ENCODE measurements at places on chromosomes 3 and 15.
A peak's percentile ranks its signal among the peaks of the same experiment; 100 is the strongest.

DNA sequence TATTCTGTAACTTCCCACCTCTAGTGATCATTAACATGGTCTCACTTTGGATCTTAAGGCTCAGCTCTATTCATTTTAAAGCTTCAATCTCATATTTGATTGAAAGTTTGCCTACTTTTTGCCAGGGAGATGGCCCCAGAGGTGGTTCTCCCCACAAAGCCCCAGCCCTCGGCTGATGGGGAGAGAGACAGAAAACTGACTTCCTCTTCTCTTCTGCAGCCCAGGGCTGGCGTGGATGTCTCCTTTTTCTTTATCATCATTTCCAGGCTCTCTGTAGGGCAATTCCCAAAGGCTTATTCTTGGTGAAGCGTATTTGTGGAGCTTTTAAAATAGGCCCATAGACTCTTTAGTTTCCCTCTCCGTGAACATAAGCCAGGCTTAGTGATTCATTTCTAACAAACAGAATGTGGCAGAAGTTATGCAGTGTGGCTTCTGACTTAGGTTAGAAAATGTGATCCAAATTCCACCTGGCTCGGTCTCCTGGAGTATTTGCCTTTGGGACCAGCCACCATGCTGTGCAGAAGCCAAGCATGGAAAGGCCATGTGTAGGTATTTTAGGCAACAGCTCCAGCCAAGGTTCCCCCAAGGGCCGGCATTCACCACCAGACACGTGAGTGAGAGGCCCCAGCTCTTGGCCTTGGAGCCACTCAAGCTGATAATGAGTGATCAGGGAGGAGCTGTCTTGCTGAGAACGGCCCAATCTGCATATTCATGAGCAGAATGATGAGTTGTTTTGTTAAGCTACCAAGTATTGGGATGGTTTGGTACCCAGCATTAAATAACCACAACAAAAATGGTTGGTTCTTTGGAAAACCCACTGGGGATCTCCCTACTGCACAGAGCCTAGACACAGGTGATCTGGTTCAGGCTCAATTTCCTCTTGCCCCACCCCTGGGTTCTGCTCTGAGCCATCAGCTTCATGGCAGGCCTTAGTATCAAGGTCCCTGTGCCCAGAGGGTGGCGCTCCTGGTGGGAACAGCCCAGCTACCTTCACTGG is 353.2 kb upstream of the PROK2 start:
- no peak for DNase-seq

DNA sequence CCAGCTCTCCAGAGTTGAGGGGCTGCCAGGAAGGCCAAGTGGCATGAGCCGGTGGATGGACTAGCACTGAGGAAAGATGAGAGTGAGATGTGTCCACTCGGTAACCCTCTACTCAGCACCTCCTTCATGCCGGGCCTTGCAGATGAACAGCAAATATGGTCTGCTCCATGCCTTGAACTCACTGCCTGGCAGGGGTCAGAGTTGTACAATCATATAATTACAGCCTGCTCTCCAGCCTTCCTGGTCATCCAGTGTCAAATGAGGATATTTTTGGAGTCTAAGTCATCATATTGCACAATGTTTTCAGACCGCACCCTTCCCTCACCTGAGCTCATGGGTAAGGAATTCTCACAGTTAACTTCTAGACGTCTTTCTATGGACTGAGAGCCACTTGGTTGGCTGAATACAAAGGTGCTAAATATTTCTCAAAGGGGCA is 4.9 kb downstream of the MGLL start:
- DNase-seq: no peak

- DNase-seq: no peak
These were observed 270.0 kb upstream of the HES1 start for GRCh38 chr3:193865896-193866480.

DNA sequence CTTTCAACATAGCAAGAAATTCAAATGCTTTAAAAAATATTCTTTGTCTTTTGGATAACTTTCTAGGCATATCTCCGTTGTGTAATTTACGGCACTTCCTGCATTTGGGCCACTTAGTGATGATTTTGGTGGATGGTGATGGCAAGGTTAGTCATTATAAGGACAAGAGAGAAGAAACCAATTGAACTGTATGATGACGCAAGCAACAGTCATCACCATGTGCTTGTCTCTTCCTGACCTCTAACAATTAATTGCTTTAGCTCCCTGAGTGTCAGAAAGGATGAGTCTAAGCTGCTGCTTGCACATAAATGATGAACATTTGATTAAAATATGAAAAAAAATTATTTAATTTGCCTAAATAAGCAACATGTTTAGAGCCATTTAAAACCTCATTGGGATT is 11.3 kb upstream of the P2RY12 start:
- DNase-seq: peak; percentile 80

GRCh38 chr3:139131951-139132350 is 87.3 kb upstream of the PRR23C start:
- no peak for DNase-seq

DNA sequence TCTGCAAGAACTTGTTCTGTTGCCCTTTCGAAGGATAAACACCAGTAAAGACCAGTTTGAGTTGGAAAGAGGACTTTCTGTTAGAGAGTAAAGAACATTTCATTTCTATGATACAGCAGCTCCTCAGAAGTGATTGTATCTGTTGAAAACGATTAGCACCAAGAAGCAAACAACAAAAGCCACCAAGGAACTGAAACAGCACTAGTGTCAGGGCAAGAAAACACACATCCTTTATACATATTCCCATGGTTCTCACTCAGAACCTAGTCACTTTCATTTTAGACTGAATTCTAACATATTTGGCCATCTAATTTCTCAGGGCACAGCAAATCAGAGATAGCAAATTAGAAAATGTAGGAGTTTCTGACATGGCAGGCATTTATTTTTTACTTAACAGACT is 116.1 kb downstream of the ATP1B3 start:
- no peak for DNase-seq

DNA sequence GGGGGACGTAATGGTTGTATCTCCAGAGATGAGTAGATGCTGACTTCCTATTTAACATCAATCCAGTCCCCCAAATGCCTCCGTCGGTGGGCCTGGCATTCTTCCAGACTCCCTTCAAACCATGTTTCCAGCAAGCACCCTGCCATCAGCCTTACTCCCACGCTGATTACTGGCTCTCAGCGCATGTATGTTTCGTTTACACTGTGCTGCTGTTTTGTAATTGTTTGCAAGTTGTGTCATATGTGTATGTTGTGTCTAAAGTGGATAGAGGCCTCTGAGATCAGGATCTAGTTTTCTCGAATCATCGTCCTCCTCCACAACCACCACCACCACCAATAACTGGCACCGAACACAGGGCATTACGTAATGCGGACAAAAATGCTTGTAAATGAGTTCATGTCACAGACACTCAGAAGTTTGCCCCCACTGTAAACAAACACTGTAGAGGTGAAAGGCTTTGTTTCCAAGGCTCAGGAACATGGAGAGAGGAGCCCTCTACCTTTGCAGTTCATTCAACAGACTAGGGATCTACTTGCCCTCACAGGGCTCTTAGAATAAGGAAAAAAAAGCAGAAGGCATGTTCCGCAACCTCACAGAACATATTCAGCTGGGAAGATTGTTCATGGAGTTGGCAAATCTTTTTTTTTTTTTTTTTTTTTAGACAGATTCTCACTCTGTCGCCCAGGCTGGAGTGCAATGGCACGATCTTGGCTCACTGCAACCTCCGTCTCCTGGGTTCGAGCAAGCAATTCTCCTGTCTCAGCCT is 46.1 kb upstream of the SEMA4B start:
- DNase-seq: peak; percentile 7

GRCh38 chr3:120204338-120204737 is 80.7 kb downstream of the GPR156 start:
- no peak for DNase-seq

Data from AML-193 (cell line).